ENCODE measurements at places on chromosomes 13 and 19.

GRCh38 chr13:36997716-36998427, 1.3 kb downstream of the ALG5 start:
- no peak for DNase-seq

- no peak for DNase-seq
Measured at GRCh38 chr13:40433577-40433976, 232.9 kb downstream of the FOXO1 start.

- DNase-seq: no peak
Measured at GRCh38 chr13:98326291-98326690, 149.2 kb upstream of the RNF113B start.

DNA sequence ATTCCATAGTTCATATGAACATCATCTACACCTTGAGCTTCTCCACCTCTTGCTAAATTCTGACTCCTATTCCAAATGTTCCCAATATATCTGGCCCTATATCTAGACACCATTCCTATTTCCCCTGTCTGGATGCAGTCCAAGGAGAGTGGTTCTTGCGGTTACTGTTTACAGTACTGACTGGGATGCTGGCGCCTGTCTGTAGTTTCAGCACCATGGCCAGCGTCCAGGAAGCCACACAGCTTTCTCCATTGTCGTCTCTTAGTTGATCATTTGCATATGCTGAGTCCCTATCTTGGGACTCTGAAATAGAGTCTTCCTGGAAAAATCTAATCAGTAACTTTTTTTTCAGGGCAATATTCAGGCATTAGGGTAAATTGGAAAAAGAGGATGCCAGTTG, 14.9 kb downstream of the LAIR2 start:
- DNase-seq: no peak

DNA sequence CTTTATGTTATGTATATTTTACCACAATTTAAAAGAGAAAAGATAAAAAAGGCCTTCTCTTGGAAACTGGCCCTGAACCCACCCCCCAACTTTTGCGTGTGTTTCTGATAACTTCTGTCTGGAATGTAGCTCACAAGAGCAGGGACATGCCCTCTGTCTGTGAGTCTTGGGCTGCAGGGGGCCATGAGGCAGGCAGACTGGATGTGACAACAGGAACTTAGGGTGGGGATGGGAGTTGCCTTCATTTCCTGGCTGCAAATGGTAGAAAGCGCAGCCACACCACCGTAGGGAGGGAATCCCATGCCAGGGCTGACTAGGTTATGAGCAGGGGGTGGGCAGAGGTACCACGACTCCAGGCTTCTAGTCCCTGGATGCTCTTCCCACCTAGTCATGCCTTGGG, 21.9 kb downstream of the CILP2 start:
- no peak for DNase-seq

DNA sequence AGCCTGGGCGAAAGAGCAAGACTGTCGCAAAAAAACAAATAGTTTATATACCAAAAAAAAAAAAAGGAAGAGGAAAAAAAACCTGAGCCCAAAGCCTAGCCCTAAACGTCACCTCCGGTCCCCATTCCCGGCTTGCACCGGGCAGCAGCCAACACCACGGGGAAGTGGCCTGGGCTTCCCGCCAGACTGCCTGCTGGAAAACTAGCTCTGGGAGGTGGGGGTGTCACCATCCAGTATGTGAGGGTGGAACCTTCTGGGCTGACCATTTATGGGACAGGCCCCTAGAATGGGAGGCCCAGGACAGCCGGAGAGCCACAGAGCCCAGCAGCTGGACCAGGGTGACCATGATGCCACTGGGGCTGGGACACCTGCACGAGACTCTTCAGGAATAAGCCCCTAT, 37.3 kb downstream of the IL12RB1 start:
- DNase-seq: no peak

DNA sequence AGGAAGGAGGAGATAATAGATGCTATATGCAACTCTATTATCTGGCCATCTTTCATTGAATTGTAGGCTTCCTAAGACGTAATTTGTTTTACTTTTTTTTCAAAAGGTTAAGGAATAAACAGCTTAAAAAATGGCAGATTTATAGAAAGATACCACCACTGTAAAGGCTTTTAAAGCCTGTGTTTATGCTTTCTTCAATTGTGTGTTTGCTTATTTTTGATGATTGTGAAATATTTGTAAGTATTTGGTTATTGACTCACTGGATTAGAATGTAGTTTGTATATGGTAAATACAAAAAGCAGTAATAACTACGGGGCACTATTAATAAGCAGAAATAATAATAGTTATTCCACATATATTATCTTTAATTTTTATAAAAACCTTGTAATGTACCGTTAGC, 437.9 kb downstream of the KLF5 start:
- no peak for DNase-seq

DNA sequence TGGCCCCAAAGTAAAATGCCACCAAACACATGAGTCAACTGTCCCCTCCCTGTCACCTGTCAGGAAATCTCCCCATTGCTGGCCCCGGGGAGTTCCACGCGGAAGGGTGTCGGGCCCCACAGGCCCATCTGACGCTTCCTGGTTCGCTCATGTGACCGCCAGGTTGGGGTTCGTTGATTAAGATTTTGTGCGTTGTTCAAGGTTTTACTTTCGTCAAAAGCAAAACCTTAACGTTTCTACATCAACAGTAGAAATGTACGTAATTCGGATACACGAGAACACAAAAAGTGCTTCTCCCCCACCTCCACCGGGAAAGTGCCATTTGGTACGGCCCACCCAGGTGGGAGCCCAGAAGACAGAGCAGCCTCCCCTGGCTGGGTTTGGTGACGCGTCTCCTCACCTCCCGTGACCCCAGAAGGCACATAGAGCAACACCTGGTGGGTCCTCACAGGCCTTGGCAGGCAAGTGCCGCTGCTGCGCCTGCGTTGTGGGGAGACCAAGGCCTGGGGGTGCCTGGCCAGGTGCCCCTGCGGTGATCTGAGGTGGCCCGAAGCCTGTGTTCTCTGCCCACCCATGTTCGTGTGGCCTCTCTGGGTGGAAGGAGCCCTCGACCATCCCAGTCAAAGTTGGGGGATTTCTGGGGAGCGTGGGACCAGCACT, 161.6 kb downstream of the KDM4B start:
- DNase-seq: peak; percentile 43

DNA sequence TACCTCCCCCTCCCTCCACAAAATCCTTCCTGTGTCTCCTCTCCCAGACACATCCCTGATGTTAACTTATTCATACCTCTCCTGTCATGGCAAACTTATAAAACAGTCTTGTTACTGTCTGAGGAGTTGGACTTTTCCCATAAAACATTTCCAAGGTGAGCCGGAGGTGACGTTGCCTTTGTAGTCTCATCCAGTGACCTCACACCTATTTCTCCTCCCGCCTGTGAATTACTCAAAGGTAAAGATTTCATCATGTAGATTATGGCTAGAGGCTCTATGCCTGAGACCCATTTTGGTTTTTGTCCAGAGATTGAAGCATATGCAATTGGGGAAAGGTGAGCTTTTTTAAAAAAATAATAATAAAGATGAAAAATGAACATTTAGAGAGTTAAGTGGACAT, 529.0 kb downstream of the MYO16 start:
- DNase-seq: no peak

DNA sequence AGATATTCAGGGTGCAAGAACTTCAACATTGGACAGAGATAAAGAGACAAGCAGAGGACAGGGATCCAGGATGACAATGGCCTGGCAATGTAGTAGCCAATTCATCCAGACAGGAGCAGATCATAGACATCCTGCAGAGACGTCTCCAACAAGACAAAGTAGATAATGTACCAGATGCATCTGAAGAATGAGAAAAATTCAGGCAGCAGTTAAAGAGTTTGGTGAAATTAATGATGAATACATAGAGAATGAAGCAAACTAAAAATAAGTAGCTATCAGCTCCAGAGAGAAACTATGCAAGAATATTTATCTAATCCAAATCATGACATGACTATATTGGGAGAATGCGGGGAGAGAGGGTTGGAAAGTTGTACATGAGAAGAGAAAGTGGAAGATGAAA, 278.4 kb upstream of the DACH1 start:
- DNase-seq: no peak

DNA sequence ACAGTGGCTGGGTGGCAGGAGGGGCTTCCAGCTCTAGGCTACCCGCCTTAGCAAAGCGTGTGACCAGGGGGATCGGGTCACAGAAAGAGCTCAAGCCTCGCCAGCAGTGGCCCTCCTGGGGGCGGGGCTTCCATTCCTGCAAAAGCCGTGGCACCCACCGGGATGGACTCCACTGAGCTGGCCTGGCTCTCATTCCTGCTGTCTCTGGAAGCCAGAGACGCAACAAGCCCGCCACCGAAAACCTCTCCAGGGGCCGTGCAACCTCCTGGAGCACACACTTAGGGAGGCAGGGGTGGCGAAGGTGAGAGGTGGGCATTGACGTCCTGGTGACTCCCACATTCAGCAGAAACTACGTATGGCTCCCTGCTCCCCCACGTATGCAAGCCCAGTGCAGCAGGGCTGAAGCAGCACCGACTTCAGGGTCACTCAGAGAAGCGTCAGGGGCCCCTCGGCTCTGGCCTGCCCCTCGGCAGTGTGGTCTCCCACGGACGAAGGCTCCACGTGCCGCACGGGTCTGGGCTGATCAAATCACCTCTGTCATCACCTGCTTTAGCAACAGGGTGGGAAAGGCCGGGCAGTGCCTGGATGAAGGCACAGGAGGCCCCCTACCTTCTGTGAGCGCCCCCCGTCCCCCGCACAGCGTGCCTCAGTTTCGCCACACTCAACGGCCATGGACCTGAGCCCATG, 3.1 kb downstream of the C19orf25 start:
- DNase-seq: no peak

All from stimulated activated CD8-positive, alpha-beta memory T cell treated with anti-CD3 and anti-CD28 coated beads, Interleukin-4, amount 100 ng/mL, for 1 hour (primary cell).